NCI-H187 treated with DMSO at 0.1 percent for 48 hours (cell line): ENCODE measurements at places on chromosomes 6 and 20.

GRCh38 chr6:46290421-46291274 is 119.9 kb upstream of the ENPP5 start:
- no peak for DNase-seq

- no peak for DNase-seq
Measured at GRCh38 chr6:38774929-38775707, 60.0 kb downstream of the DNAH8 start.

- DNase-seq: no peak
Measured at GRCh38 chr6:53857318-53858094, 62.7 kb downstream of the LRRC1 start.

DNA sequence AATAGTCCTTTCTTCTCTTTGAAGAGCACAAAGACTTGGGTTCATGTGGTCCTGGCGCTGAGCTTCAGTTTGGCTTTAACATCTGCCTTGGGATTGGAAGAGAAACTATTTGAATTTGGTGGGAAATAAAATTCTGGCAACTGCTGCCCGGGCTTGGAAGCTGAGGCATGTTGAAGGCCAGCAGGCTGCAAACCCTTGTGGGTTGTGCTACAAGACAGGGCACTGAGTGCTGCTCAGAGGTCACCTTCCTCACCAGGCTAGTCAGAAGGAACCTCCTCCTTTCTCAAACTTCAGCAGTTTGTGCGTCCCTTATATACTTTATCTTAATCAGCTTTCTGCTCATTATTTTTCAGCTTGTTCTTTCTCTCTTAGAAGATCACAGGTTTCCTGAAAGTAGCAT is 238.4 kb upstream of the TBX18 start:
- DNase-seq: no peak

GRCh38 chr6:5905431-5906339 is 101.0 kb downstream of the NRN1 start:
- DNase-seq: no peak

DNA sequence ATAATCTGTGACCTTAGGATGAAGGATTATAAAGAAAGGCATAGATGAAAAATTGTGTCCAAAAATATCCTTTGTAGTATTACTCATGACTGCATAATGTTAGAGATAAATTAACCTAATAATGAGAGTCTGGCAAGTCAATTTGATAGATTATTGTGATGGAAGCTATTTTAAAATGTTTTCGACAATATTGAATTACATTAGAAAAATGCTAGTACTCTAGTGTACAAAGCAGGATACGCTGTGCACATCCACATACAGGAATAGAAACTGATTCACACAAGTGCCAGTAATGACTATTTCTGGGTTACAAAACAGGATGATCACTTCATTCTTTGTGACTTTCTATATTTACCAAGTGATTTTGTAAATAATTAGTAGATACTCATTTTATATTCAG is 3.3 kb downstream of the SLC17A2 start:
- no peak for DNase-seq
